ENCODE measurements at places on chromosomes 16 and 17.

GRCh38 chr17:78787444-78787843 is 5.4 kb upstream of the CYTH1 start:
- no peak for DNase-seq

DNA sequence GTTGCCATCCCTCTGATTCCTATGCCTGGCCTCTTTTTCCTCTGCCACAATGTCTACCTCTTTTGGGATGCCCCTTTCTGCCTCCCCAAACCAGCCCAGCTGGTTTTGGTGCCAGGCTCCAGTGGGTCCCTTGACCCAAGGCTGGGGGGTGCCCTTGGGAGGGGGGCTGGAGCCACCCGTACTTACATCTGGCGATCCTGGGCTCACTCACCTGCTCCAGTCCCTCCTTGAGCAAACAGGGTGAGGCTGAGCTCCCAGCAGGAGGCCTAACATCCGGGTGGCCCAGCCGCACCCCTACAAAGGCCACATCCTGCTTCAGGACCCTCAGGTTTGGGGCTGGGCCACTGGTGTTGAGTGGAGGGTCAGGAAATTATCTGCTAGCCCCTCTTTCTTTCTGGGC is 1.2 kb downstream of the ERN2 start:
- DNase-seq = no peak

DNA sequence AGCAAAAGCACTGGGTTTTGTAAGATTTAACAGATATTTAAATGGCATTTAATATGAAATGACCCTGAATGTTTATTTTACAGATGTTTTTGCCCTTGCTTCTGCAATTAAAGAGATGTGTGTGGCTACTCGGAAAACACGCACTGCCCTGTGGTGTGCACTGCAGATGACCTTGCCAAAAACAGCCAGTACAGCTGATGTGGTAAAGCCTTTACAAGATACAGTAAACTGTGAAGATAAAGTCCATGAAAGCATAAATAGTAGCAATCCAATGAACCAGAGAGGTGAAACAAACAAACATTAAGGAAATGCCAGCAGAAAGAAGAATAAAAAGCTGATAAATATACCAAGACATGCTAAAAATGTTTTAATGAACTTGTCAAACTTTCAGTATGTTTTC is 15.7 kb downstream of the CCDC43 start:
- no peak for DNase-seq

- DNase-seq = no peak
Observed at GRCh38 chr16:10561425-10561824, 19.0 kb downstream of the EMP2 start.

- DNase-seq = no peak
Observed at GRCh38 chr17:40474419-40475002, 26.9 kb downstream of the TNS4 start.

- DNase-seq = no peak
Observed at GRCh38 chr17:65537845-65538674, 23.4 kb downstream of the AXIN2 start.

- no peak for DNase-seq
Observed at GRCh38 chr17:29683481-29683880, 60.8 kb upstream of the CORO6 start.

DNA sequence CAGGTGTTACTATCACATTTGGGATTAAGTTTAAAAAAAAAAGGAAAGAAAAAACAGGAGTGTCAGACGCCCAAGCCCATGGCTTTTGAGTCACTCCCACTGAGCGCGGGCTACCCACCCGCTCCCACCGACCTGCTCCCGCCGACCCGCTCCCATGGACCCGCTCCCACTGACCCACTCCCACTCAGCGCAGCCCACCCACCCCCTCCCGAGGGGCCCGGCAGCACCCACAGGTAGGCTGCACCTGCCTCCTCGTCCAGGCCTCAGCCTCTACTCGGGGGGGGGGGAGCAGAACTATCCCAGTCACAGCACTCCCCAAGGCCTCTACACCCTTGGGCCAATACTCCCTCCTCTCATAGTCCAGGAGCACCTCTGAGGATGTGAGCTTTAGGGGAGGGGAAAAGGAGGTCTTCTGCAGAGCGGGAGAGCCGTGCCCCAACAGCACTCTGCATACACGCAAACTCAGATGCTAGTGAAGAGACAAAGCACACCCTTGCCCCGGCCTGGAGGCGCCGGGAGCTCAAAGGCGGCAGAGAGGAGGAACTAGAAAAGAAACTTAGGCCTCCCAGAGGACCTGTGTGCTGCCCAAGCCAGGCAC is 2.9 kb downstream of the CLUH start:
- DNase-seq = no peak

- DNase-seq = no peak
Observed at GRCh38 chr16:1665829-1666228, 12.2 kb upstream of the JPT2 start.

DNA sequence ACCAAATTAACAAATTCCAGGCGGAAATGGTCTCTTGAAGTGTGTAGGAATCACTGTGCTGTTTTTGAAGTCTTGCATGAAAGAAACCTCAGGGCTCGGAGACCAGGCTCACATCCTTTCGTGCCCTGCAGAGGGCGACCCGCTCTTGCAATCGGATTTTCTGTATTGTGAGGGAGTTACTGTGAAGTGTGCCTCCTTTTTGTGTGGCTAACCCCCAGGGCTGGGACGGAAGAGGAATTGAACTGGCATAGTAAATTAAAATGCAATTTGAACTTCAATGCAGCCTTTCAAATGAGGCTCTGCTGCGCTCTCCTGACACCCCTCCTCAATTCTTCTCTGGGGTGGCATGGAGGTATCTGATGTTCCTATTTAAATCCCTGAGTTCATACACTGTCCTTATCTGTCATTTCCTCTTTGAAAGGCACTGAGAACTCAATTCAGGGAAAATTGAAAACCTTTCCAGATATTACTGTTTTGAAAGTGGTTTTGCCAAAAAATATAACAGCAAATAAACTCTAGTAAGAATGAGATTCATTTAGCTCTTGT is 51.5 kb upstream of the MGAT5B start:
- DNase-seq = no peak
